ENCODE measurements at places on chromosomes 1 and 21.

GRCh38 chr1:5447503-5447960, 544.7 kb downstream of the NPHP4 start:
- no peak for DNase-seq

GRCh38 chr21:40563900-40564299, 283.1 kb downstream of the DSCAM start:
- no peak for DNase-seq

DNA sequence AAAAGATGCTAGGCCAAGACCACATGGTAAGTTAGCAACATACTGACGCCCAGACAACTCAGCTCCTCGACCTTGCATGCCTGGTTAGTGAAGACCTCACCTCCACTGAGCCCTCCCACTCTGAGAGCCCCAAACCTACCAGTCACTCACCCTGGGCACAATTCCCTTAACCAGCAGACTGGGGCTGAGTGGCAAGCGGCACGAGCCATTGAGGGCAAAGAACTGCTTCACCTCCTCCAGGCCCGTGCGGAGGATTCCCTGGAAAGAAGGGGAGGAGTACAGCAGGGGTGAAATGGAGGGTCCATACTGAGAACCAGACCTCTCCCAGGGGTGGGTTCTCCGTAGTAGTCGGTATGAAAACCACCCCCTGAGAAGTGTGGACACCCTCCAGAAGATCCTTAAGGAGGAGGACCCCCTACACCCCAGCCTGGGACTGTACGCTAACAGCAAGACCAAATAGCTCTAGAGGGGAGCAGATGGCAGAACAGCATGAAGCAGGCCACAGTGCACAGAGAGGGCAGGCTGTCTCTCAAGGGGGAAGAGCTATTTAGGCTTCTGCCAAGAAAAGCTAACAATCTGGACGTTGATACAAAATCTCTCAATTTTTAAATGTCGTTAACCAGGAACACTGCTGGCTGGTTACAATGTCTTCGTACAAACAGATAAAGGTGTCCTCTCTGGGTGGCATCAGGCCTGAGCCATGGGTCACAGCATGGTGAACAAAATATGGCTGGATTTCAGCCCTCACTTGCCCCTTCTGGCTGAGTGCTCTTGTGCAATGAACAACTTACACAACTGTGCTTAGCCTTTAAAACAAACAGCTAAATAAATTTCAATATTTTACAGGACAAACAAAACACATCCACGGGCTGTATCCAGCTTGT, 31.0 kb upstream of the PPP1R15B start:
- no peak for DNase-seq

DNA sequence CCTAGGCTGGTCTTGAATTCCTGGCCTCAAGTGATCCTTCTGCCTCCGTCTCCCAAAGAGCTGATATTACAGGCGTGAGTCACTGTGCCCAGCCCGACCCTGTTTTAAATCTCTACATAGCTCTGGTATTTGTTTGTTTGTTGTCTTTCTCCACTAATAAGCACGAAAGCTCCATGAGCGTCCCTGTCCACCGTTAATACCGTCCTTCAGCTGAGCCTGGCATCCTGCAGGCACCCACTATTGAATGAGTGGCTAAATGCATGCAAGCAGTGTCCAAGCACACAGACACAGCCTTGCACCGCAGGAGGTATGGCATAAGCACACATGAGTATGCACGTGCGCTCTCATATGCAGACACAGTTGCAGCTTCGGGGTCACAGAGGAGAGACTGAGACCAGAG, 4.5 kb upstream of the COL16A1 start:
- DNase-seq, result no peak

- no peak for DNase-seq
These were observed 5.9 kb downstream of the ADPRS start for GRCh38 chr1:36094621-36095061.

Measured in H9 (cell line).